Skin of body (tissue), 3 donors: ENCODE measurements at places on chromosomes 3 and 15.

- DNase-seq = no peak
Observed at GRCh38 chr15:45417303-45417950, 39.1 kb upstream of the GATM start.

DNA sequence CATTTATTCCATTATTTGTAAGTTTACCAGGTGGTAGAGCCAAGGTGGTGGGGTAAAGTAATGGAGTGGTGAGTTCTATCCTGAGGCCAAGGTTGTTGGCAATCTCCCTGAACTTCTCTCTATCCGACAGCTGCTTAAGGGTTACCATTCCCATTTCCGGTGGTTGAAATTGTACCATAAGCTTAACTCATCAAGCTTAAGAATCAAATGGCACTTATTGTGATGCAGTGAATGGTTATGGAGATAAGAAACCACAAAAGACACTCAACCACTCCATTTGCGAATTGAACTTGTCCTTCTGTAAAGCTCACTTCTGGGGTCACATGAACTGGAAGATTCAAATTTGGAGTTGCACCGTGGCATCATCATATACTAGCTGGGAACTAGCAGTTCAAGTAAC is 287.4 kb upstream of the SLCO3A1 start:
- no peak for DNase-seq

DNA sequence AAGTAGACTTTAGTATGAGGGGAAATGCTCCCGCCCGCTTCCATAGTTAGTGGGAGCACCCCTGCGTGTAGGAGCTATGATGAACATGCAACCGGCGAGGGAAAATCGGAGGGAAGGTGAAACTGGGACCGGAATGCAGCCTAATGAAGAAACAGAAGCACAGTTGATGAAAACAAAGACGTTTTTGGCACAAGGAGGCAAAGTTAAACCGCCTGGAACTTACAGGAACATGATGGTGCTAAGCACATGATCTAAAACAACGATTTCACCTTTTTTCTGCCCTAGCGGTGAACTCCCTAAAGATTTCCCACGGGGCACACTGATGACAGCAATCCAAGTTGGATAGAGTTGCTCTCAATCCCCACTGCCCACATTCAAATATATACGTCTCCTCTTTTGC is 49.4 kb upstream of the SPATA12 start:
- peak; percentile 4 for DNase-seq

DNA sequence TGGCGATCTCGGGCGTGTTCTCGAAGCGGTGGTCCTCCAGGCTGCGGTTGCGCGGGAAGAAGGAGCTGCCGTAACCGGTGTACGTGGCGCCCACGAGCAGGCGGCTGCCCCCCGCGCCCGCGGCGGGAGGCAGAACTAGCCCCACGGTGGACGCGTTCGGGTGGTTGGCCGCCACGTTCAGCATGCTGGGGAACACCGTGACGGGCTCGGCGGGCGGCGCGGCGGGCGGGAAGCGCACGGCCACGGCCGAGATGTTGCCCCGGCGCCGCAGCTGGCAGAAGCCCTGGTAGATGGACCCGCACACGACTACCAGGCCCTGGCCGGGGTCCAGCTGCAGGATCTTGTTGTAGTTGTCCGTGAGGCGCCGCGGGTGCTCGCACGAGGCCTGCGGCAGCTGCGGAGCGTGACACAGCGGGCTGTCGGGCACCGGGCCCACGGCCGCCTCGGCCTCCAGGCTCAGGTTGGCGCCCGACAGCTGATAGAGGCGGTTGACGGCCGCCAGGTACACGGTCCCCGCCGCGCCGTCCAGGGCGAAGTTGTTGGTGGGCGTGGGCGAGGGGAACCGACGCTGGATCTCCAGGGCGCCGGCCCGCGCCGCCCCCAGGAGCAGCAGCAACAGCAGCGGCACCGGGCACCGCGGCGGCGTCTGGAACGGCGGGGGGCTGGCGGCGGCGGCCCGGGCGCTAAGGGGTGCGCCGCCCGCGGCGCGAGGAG is 397 bp downstream of the PLXND1 start:
- DNase-seq = no peak

DNA sequence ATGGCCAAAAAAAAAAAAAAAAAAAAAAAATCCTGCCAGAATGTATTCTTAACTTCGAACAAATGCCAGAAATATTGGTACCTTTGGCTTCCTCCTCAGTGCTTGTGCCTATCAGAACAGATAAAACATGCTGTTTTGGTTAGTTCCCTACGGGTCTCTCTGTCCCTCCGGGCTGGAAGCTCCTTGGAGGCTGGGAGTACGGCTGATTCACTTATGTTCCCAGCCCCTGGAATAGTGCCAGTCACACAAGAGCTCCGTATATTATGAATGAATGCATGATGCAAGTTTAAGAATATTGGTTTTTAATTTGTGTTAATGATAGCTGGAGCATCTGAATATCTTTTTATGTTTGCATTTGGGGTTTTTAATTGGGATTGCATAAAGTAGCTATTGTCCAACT is 44.0 kb downstream of the NR2F2 start:
- DNase-seq = no peak

DNA sequence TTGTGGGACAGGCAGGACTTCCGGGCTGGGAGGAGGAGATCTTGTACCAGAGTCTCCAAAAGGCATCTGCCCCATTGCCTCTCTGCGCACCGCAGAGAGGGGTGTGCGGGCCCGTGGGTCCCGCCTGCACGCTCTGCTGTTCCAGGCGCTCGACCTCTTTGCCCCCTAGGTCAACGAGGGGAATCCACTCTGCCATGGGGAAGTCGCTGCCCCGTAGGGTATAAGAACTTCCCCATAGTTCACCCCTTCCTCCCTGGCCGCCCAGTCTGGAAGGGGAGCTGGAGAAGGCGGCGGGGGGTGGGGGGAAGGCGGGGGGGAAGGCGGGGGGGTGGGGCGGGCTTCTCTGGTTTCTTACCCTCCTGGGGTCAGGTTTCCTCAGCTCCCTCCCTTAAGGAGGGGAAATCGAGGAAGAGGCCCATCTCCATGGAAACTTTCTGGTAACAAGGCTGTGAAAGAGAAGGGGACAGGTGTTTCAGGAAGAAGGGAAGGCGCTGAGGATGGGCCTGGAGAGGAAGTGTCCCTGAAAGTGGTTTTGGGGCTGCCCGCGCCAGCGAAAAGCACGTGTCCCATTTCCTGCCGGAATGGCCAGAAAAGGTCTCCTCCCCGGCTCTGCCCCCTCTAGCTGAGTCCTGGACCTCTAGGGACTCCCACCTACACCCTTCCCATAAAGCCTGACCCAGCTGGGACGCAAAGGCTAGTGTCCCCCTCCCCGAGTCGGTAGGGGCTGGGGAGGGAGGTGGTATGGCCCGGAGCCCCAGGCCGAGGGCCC is 27.5 kb downstream of the NR1I2 start:
- no peak for DNase-seq

DNA sequence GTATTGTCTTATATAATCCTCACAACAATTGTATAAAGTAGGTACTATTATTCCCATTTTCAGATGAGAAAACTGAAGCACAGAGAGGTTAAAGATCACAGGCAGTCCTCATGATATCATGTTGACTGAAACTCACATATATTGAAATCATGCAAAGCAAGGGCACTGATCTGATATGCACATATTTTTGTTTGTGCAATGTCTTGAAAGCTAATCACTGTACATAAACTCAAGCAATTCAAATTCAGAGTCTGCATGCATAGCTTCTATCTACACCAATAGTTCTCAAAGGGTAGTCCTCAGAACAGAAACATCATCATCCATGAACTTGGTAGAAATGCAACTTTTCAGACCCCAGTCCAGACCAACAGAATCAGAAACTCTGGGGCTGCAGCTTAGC is 119.2 kb upstream of the STT3B start:
- no peak for DNase-seq

DNA sequence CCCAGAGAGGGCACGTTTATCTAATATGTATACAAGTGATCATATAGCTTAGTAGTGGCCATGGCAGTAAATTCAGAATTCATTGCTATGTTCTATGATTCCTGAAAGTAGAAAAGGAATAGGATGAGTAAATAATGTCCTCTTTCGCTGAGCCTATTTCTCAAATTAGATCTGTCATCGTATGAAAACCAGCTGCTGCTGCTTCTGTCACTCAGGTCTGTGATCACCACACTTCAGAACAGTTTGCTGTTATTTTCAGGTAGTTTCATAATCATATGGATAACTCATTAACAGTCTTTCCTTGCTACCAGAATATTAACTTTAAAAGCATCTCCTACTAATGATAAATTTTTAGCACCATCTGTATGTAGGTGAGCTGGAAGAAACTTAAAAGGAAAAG is 289.1 kb upstream of the AZI2 start:
- DNase-seq = no peak

GRCh38 chr3:134644731-134645514 is 5.9 kb downstream of the KY start:
- DNase-seq = peak; percentile 23

GRCh38 chr3:132522353-132522752 is 74.7 kb upstream of the ACKR4 start:
- no peak for DNase-seq

GRCh38 chr15:40163657-40164416 is 3.0 kb downstream of the BUB1B start:
- no peak for DNase-seq
